Left lung (tissue), 14 donors: ENCODE measurements at places on chromosomes 7 and 10. TPM values are rescaled to one million over a fixed set of nuclear protein-coding genes. Genes with fewer than 3 reads are reported as not detected.

- peak; percentile 77 for DNase-seq
Observed at GRCh38 chr10:61662794-61663259, at the start of gene CABCOCO1. Gene CABCOCO1, plus strand, starts transcription at chr10:61662929. Its CDS starts 44 bp downstream, at chr10:61662973.

- no peak for DNase-seq
Observed at GRCh38 chr7:104397442-104397841, 69.0 kb downstream of the LHFPL3 start.

GRCh38 chr7:134908289-134908688, 78.0 kb upstream of the AGBL3 start:
- no peak for DNase-seq

GRCh38 chr10:7667262-7668141, 736 bp upstream of the ITIH5 start:
- no peak for DNase-seq

DNA sequence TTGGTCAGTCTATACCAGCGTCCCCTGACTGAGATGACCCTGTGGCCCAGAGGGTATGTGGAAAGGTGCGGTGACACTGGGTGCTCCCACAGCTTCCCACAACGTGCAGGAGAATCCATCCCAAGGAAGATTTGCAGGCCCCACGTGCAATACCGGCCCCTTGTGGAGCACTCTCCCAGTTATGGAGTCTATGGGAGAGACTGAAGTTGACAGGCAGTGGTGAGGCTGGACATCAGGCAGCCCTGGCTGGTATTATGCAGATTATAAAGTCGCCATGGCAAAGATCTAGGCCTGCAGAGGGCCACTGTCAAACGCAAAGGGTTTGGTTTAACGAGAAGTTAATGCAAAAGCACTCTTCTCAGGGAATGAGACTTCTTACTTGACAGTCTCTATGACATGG, 434.7 kb upstream of the C7orf33 start:
- no peak for DNase-seq

GRCh38 chr10:133055470-133055869, 32.3 kb upstream of the ADGRA1 start:
- no peak for DNase-seq

GRCh38 chr7:47404010-47404409, 177.9 kb downstream of the TNS3 start:
- DNase-seq: no peak

DNA sequence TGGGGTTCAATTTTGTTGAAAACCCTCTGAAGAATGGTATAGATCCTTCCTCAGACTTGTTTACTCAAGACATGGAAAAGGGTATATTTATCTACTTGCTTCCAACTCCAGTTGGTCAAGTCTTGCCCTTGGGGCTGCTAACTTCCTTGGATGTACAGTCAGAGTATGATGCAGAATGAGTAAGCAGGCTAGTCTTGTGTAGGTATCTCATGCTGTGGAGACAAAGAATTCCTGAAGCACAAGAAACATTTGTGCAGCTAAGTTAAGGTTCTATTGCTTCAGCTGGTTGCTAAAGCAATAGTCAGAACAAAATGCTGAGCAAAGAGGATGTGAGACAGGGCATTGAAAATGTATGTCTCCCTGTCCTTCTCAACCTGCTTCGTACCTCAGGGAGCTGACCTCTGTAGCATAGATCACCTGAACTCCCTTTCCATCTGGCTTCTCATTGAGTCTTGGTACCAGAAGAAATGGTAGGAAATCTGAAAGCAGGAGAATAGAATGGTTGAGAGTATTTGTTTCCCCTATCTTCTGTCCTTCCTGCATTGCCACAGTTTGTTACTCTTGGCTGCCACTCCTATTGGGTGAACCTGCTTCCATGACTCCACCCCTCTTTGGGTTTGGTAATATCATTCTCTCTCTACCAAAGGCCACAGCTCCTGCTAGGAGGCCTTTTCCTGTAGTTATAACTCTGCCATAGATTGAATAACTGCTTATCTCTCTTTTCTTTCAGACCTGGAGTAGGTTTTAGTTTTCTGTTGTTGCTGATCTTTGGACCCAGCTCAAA, 346.0 kb downstream of the PHF14 start:
- DNase-seq: no peak

- DNase-seq: no peak
Observed at GRCh38 chr10:88901206-88901983, 21.4 kb downstream of the STAMBPL1 start.

DNA sequence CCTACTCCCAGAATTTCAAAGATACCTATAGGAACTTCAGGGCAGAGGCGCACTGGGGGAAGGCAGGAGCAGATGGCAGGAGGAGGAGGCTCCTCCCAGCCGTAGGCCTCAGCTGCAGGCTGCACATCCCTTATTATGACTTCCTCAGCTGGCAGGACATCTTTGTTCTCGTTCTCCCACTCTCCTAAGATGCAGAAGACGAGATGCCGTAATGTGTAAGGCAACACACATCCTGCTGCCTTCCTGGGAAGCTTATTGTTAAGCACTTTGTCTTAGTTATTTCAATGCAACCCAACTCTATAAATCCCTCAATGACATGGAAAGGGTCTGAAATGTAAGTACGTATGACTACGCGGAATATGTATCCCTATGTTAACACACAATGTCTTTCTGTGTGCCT, 599.8 kb upstream of the MGMT start:
- no peak for DNase-seq

DNA sequence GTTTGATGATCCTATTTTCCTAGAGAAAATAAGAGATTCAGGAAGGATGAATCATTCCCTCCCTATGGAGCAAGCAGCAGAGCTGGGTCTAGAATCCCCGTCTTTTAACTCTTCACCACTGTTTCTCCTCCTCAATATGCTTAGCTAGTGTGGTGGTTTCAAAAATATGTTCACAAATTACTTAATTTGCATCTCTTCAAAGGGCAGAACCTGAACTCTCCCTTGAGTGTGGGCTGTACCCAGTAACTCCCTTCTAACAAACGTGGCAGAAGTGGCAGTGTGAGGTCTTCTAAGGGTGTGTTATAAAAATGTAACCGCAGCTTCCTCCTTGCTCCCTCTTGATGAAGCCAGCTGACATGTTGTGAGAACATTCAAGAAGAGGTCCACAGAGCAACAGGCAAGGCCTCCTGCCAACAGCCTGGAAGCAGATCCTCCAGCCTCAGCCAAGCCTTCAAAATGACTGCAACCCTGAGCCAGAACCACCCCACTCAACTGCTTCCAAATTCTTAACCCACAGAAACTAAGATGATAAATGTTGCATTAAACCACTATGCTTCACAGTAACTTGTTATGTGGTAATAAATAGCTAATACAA, 36.6 kb downstream of the SRPK2 start:
- DNase-seq: peak; percentile 64

GRCh38 chr7:113796557-113796956, 122.3 kb downstream of the PPP1R3A start:
- no peak for DNase-seq

GRCh38 chr7:46764100-46764936, 817.6 kb downstream of the TNS3 start:
- DNase-seq: no peak

- no peak for DNase-seq
Observed at GRCh38 chr10:48492201-48492600, 112.7 kb downstream of the ARHGAP22 start.

DNA sequence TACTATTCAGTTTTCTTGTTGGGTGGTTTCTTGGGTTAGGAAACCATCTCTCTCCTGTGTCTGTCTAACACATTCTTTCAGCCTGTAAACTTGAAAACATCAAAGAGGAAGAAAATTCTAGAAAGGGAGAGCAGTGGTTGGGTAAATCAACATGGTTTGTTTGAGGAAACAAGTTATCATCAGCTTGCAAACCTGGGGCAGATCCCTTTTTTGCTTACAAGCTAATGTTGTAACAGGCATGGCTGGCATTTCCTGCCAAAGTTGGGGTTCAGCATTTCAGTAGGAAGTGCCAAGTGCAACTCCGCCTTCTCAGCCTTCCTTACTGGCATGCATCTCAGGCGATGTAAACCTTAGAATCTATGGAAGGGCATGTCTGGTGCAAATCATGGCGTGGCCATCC, 112.6 kb downstream of the EEPD1 start:
- DNase-seq: no peak

- DNase-seq: no peak
Observed at GRCh38 chr7:23184709-23185359, 3.0 kb downstream of the NUP42 start.

- DNase-seq: no peak
Observed at GRCh38 chr7:25496476-25497368, 268.4 kb upstream of the NPVF start.

DNA sequence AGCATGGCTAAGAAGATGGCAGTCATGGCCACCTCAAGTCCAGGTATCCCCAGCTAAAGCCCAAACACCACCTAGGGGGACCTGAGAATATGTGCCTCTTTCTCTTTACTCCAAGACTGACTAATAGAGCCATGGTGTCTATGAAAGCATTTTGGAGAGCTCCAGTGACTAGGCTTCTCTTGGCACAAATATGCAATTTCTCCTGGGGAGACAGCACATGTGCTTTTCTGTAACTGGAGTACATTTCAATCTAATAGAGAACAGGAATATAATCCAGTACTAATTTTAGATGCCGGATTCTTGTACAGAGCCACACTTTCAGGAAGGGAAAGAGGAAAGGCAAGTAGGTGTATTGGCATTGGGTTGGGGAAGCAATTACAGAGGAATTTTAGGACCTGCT, 260.1 kb downstream of the BMPER start:
- DNase-seq: no peak

GRCh38 chr7:36747280-36748016, 23.2 kb upstream of the AOAH start:
- DNase-seq: no peak

- no peak for DNase-seq
Observed at GRCh38 chr7:29291723-29292618, 97.4 kb downstream of the CHN2 start.

The TEX47 gene
- not detected for total RNA-seq

The MMP21 gene
- total RNA-seq: 0.32 TPM

The PTF1A gene
- total RNA-seq: not detected

The GJC3 gene
- total RNA-seq: not detected

The SSC4D gene
- 0.76 TPM for total RNA-seq
